ENCODE measurements at places on chromosomes 1 and 21.

DNA sequence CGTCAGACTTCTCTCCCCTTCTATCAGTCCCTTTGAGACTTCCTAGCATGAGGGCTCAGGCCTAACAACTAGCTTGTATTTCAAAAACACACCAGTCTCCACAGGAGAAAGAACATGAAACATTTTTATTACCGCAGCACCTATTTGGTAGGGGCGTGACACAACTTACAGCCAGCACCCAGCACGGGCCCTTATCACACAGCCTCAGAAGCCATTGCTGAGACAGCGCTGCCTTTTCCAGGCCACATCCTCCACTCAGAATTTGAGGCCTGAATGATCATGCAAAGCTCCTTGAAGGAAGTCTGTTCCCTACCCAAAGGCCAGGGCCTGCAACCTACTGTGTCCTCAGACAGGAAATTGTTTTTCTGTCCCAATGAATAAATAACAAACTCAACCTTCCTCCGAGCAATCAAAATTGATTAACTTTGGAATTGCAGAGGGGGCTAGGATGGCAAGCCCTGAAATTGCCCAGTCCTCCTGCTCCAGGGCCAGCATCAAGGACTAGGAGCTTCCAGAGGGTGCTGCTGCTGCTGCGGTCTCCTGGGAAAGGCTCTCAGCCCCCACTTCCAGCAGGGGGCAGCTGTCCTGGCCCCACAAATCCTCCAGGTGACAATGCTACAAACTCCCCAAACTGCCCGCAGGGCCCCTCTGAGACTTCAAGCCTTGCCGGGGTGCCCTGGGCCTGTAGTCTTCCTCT, 94.3 kb upstream of the GALNT2 start:
- no peak for DNase-seq

DNA sequence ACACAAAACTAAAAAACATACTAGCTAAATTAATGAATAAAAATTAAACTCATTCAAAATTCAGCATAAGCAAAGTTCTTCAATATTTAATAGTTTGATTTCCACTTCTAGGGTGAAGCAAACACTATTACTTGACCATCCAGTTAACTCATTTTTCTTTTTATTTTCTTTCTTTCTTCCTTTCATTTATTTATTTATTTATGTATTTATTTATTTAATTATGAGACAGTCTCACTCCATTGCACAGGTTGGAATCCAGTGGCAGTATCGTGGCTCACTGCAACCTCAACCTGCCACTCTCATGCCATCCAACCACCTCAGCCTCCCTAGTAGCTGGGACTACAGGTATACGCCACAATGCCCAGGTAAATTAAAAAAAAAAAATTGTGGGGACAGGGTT, 2069.5 kb downstream of the NCAM2 start:
- no peak for DNase-seq

- no peak for DNase-seq
These were observed 23.4 kb upstream of the TENT5C start for GRCh38 chr1:117582451-117582850.

DNA sequence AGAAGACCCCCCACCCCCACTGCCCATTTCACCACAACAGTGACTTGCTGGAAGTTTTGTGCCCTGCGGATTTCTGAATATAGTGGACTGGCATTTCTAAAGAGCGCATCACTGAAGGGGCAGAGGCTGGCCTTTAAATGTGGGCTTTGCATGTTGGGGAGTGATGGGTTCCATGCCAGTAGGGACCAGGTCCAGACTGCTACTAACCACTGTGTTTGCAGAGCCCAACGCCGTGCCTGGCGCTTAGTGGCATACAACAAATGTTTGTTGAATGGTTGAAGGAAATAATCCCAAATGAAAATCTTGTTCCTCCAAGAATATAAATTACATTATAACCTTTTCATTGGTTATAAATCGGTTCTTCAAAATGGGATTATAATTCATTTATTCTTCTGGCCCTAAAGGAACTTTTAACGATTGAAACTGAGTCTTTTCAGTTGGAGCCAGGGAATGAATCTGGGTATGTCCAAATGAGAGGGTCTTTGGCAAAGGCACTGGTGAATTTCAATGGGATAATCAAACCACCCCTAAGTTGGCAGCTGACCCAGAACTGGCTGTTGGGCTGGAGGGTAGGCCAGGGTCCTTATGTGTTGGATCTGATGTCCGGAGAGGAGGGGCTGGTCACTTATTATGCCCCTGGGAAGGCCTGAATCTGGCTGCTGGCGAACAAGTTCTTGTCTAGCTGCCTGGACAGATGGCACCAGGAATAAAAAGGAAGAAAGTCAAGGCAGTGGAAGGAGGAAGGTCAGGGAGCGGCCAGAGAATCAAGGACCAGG, 13.8 kb upstream of the SDHB start:
- no peak for DNase-seq

DNA sequence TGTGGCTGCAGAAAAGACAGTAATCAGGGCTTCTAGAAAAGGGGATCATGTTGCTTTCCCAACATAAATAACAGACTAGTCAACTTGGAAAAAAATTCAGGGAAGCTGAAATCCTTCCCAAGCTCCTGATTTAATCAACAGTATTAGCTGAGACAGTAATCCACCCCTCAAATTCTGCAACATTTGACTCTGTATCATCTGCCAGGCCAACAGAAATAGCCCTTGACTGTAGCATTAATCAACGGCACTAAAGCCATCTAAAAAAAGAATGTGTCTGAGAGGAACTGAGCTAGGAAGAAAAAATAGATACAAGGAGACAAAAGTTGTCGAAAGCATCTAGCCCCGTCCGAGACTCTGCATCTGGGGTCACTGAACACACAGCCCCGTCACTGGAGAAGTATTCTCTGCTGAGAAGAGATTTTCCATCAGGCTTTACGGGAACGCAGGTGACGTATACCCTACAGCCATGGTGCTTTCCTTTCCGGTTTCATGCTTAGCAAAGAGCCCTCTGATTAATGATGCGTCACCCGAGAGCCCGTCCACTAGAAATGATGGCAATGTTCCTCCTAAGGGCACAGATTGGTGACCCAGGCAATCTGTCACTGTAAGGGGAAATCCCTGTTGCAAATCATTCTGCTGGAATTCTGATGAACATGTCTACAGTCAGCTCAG, 42.1 kb upstream of the TP53BP2 start:
- DNase-seq = no peak

DNA sequence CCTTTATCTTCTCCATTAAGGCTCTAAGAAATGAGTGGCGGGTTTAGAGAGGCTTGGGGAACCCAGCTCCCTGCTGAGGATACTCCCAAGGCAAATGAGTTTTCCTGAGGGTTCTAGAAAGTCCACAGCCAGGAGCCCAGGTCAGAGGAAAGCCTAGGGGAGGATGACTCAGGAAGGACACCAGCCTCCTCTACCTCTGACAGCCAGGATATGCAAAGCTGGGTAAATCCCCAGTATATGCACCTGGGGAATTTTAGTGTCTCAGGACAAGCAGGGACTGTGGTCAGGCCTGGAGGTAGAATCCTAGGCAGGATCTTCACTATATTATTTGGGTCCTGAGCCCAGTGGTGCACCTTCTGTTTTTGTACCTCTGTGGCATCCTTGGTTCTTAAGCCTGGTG, 23.5 kb upstream of the WNT4 start:
- no peak for DNase-seq

DNA sequence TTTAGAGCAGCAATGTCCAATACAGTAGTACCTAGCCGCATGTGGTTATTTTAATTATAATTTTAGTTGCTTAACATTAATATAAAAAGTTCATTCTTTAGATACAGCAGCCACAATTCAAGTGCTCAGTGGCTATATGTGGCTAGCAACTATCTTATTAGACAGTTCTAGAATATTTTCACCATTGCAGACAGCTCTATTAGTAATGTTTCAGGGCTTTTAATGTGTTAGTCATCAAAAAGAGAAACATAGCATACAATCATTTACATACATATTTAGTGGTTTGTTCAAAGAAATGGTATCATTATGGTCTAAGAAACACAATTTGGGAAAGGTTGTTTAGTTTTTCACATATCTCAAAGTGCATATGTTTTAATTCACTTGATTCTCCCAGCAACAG, 66.6 kb upstream of the DYNLT5 start:
- DNase-seq = no peak

DNA sequence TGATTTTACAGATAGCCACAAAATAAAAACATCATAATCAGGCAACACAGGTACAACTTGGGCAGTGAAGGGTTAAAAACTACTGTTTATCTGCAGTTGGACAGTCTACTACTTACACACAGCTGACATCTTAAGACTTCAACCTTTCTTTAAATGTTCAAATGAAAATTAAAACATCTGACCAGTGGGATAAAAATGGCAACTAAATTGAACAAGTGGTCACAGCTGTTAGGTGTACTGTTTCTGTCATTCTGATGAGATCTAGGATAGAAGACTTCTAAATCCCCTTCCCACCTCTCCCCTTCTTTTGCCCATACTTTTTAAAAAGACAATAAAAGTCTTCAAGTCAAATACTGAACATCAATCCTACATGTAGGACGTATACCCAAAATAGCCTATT, 56.2 kb downstream of the ENAH start:
- DNase-seq = no peak

DNA sequence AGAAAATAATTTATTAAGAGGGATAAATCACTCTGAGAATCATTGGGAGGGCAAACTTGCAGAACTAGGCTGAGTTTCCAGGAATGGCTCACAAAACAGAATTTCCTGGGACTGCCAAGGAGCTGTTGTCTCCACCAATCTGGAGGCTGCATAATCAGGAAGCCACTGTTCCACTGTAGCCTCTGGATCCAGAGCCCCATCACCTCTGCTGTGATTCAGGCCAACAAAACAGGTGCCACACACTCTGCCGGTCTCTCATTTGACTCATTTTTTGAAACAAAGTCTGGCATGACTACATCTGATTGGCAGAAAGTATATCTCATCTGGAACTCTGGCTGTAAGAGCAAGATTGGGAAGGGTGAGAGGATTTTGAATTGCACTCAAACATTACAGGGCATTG, 178.9 kb upstream of the C1orf105 start:
- no peak for DNase-seq

- DNase-seq = no peak
These were observed 418.5 kb upstream of the RUNX1 start for GRCh38 chr21:35467566-35467965.

DNA sequence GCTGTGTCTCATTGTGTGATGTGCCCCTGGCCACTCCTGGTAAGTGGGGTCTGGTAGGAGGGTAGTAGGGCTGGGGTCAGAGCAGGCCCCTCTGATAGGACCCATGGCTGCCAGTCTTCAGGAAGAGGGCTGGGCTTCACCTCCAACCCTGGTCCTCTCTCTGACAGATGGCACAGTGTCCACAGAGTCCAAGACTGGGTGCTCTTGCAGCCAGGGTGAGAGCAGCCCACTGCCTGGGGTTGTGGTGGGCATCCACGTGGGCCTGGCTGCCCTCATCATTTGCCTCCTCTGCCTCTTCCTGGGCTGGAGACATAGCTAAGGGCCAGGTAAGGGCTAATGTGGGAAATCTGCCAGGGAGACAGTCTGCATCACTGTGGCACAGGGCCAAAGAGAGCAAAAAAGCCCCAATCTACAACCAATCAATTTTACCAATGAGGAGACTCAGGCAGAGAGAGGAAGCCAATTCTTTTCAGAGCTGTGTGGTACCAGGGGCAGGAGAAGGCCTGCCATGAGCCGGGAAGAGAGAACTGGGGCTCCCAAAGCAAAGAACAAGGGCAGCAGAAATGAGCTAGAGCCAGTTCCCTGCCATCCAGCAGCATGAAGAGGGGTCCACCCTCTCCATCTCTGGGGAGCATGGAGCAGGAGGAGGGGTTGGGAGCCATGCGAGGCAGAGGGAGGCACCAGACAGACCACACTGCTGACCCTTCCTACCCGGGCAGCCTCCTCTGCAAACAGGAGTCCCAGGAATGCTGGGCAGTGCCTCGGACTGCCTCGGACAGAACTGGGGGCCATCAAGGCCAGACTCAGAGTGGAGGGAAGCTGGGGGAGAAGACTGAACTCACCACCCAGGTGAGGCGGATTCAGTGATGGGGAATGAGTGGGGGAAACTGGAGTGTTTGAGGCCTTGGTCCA, 26.8 kb downstream of the SLC27A3 start:
- DNase-seq = no peak

DNA sequence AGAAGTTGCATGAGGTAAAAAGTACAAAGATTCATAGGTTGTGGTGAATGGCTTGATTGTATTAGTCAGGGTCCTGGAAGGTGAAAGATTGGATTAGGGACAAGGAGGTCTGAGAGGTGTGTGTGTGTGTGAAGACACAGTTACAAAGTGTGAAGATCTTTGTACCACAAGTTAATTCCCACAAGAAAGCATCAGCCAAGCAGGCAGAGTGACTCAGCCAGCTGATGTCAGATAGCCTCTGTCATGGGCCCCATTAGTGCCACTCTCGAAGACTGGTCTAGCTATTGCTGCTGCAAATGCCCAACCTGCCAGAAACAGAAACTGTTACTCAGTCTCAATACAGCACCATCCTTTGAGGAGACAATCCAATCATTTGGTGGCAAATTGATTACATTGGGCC, 96.5 kb downstream of the DTL start:
- DNase-seq = no peak

GRCh38 chr1:234605399-234605982, 4.5 kb downstream of the IRF2BP2 start:
- no peak for DNase-seq

- no peak for DNase-seq
These were observed 196.3 kb upstream of the FOXD3 start for GRCh38 chr1:63126104-63126503.

DNA sequence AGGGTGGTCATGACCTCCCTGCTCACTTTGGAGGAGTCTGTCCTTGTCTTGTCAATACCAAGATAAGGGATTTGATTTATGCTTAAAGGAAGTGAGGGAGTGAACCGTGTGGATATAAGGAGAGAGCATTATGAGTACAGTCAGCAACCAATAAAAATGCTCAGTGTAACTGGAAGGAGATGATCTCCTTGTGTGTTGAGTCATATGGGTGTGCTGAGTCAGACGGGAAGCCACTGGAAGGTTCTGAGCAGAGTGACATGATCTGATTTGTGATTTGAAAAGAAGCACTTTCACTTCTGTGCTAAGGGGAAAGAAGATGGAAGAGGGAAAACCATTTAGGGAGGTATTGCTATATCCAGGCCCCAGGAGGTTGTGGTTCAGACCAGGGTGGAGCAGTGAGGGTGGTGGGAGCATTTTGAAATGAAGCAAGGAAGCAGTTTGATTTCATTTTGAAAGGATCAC, 2.5 kb upstream of the BCL10 start:
- peak; percentile 59 for DNase-seq
